ENCODE measurements at places on chromosomes 13 and 19.
A peak's percentile ranks its signal among the peaks of the same experiment; 100 is the strongest.

DNA sequence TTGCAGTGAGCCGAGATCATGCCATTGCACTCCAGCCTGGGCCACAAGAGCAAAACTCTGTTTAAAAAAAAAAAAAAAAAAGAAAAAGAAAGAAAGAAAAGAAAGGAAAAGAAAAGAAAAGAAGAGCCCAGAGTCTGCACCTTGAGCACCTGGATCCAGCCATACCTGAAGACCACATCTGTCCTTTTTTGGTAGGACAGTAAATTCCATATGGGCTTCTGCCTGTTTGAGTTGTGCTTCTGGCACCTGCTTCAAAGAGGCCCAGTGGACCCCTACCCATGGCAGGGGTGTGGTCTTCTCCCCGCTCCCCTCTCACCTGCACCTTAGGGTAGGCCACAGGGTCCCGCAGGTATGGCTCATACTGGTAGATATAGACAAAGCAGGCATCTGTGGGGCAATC is 5.8 kb downstream of the TM6SF2 start:
- DNase-seq: no peak

- no peak for DNase-seq
Measured at GRCh38 chr13:67168384-67168783, 61.8 kb downstream of the PCDH9 start.

GRCh38 chr19:46732172-46732938 is 13.5 kb upstream of the FKRP start:
- DNase-seq: peak; percentile 50

DNA sequence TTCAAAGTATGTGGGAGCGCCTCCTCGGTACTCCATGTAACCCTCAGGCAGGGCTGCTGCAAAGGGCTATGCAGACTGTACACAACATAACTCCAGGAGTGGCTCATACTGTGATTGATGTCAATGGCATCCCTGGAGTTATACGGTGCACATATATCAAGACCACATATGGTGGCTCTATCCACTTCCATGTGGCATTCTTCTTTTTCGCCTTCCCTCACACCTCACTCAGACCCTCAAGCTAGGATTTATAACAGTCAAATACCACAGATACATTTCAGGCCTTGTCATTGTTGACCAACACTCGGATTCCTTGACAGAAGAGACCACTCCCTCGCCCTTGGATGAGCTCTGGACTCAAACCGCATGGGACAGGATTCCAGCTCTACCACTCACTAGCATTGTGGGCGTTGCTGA is 11.3 kb upstream of the UBL3 start:
- peak; percentile 95 for DNase-seq

GRCh38 chr13:50873467-50873866 is 30.0 kb upstream of the DLEU7 start:
- DNase-seq: no peak

DNA sequence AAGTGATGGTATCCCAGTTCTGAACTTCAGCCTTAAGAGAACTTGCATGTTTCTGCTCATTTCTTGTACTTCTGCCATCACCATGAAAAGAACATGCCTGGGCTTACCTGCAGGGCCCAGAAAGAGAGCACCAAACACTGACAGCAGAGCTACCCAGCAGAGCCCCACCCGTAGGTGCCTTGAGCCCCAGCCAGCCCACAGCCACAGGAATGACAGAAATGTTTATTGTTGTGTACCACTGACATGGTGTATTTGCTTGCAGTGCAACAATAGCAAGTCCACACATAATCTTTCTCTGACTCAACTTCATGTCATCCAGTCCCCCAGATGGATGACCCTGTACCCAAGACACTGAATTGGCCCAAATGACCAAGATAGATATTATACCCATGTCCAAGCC is 195.2 kb downstream of the TSHZ3 start:
- DNase-seq: peak; percentile 28

- DNase-seq: peak; percentile 71
Measured at GRCh38 chr19:15210323-15210781, 9.6 kb upstream of the NOTCH3 start.

- DNase-seq: no peak
Measured at GRCh38 chr13:40341096-40341471, 325.4 kb downstream of the FOXO1 start.

DNA sequence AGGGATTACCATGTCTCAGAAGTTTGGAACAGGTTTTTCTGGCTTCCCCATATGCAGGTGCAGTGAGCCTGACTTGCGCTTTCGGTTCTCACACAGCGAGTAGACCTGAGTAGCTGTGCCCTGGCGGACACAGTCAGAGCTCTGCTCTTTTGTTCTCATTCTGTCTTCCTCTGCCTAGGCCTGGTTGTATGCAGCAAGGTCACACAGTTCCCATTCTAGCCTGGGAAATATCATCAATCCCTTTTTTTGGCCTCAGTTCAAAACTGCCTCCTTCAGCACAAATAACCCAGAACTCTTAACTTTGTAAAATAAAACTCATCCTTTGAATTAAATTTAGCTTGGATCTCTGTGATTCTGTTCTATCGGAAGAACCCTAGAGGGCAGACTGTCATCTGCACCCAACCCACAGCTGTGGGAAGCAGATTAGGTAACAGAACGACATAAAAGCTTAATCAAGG is 10.2 kb downstream of the OXGR1 start:
- no peak for DNase-seq

DNA sequence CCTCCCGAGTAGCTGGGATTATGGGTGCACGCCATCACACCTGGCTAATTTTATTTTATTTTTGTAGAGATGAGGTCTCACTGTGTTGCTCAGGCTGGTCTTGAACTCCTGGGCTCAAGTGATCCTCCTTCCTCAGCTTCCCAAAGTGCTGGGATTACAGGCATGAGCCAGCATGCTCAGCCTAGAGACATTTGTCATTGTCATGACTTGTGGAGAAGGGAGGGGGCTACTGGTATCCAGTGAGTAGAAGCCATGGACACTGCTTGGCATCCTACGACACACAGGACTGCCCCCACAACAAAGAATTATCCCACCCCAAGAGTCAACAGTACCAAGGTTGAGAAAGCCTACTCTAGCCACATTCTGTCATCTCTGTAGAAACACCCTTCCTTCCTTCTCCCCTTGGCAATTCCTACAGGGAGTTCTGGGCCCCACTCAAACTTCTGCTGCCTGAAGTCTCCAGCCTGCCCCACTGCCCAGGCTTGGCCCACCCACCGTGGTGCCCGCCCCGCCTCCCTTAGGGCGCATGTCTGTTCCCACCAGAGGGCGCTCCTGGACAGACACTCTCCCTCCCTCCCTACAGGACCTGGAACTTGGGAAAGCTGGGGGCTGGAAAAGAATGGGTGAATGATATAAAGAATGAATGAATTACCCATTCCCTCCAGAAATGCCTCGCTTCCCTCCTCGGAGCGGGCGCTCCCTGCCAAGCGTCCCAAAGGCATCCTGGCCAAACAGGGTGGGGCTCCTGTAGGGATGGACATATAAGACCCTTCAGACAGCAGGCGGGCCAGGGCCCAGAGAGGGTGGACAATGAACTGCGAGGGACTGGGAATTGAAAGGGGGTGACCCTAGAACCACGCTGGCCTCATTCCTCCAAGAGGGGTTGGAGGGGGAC is 5.5 kb upstream of the EMP3 start:
- DNase-seq: peak; percentile 73

DNA sequence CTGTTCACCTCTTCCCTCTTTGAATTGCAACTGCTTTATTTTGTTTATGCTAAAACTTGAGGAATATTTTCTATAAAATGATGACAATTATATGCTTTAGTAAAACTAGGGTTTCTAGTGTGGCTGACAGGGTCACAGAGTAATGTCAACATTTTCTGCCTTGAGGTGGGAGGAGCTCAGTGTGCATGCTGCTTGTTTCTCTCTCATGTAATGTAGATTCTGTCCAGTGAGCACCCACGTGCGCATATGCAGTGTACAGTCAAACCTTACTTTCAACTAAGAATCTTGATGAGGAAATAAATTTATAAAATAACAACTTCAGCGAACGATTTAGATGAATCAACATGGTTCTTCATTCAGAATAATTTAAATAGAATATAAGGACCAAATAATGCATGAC is 603.9 kb downstream of the PCDH17 start:
- no peak for DNase-seq

All from amniotic epithelial cell (primary cell).